ENCODE measurements at places on chromosomes 5 and 9. TPM values are rescaled to one million over a fixed set of nuclear protein-coding genes. Genes with fewer than 3 reads are reported as not detected.

The GMCL2 gene
- total RNA-seq: not detected

The PCDHB4 gene
- 2.5 TPM for total RNA-seq

The OR1L8 gene
- total RNA-seq: not detected

The GFPT2 gene
- total RNA-seq: 15.9 TPM

The TERT gene
- total RNA-seq: not detected

The TICAM2 gene
- total RNA-seq: not detected

The GRIN1 gene
- total RNA-seq: not detected

The PCDHB12 gene
- total RNA-seq: 1.1 TPM

The SLC23A1 gene
- total RNA-seq: 19.6 TPM

The QRFP gene
- not detected for total RNA-seq

The OR1L4 gene
- total RNA-seq: not detected

The CCDC180 gene
- 2.3 TPM for total RNA-seq

DNA sequence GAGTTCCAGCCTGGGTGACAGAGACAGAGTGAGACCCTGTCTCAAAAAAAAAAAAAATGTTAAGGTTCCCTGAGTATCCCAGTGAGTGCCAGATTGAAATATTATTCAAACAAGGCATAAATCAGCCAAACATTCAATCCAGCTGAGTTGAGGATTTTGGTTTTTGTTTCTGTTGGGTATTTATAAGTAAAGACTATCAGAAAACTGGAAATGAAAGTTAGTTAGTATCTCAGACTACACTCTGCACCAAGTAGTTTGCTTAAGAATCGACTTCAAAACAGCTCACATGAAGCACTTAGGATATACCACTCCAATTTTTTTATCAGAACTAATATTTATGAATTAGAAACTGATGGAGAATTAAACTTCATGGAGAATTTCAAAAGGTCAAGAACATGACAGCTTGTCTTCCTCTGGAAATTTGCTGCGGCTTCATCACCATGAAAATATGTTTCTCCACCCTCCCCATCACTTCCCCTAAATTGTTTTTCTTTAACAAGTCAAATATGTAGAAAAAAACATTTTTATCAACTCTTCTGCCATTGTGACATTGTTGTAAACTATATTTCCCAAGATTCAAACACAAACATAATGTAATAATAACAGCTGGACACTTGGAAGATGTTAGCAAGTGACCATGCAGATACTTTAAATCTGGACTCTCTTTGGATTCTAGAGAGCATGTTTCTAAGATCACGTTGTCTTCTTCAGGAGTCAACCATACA is 110.0 kb upstream of the PTGER4 start:
- no peak for DNase-seq
- H3K36me3 ChIP-seq: no peaks in the 10 kb centered on the region
- H3K4me1 ChIP-seq: no peaks in the 10 kb centered on the region

GRCh38 chr5:41403846-41404245 is 106.6 kb downstream of the PLCXD3 start:
- H3K4me1 ChIP-seq: peaks cover 1% of the 10 kb centered on the region
- H3K27ac ChIP-seq: no peak overlapping the region
- no peak for DNase-seq
- no peak overlapping the region for H3K4me3 ChIP-seq

GRCh38 chr5:41406424-41406823 is 104.0 kb downstream of the PLCXD3 start:
- H3K27ac ChIP-seq: peak overlapping the region; percentile 59
- peak; percentile 33 for DNase-seq
- no peak overlapping the region for H3K4me3 ChIP-seq
- H3K27me3 ChIP-seq: no peaks in the 10 kb centered on the region

DNA sequence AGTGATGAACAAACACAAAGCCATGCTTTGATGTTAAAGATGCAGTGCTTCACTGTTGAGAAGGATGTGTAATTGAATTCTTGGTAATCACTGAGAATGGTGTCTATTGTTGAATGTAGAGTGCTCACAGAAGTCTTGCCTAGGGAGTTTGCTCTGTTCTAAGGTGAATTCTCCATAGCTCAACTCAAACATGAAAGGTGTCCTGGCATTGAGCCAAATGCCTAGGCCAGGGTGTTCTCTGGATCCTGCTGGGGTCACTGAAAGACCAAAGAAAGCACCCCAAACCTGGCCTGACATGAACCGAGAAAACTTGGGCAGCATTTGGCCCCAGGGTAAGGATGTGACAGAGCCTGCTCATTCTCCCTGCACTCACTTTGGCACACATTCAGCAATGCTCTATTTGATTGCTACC is 217.3 kb downstream of the ARL15 start:
- no peaks in the 10 kb centered on the region for H3K4me1 ChIP-seq
- H3K27me3 ChIP-seq: no peaks in the 10 kb centered on the region
- no peak overlapping the region for H3K27ac ChIP-seq
- no peak overlapping the region for H3K4me3 ChIP-seq
- DNase-seq: no peak

DNA sequence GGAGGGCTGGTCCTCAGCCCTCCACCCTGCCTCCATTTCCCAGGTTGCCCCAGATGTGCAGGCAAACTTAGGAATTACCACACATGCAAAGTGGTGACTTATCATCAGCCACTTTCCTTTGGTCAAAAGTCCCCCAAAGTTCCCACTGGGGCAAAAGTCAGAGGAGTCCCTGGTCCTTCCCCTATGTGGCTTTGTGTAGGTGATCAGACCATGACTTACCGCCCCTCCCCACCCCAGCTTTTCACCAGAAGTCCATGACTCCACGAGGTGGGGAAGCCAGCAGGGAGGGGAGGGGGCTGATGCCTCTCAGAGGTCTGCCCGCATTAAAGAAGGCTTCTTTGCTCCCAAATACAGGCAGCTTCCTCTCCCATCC is 5.8 kb downstream of the TRAF1 start:
- DNase-seq: no peak
- no peaks in the 10 kb centered on the region for H3K27me3 ChIP-seq
- peaks cover 54% of the 10 kb centered on the region for H3K4me1 ChIP-seq
- H3K36me3 ChIP-seq: no peaks in the 10 kb centered on the region

- H3K4me1 ChIP-seq: peaks cover 25% of the 10 kb centered on the region
- H3K27ac ChIP-seq: peak overlapping the region; percentile 86
- H3K27me3 ChIP-seq: no peaks in the 10 kb centered on the region
- H3K4me3 ChIP-seq: no peak overlapping the region
- no peak for DNase-seq
These were observed 9.2 kb upstream of the PHYHD1 start for GRCh38 chr9:128911529-128912035.

- H3K27me3 ChIP-seq: no peaks in the 10 kb centered on the region
- DNase-seq: no peak
- H3K27ac ChIP-seq: no peak overlapping the region
- no peaks in the 10 kb centered on the region for H3K36me3 ChIP-seq
- no peak overlapping the region for H3K4me3 ChIP-seq
These were observed 28.1 kb downstream of the CPEB4 start for GRCh38 chr5:173916233-173916632.

DNA sequence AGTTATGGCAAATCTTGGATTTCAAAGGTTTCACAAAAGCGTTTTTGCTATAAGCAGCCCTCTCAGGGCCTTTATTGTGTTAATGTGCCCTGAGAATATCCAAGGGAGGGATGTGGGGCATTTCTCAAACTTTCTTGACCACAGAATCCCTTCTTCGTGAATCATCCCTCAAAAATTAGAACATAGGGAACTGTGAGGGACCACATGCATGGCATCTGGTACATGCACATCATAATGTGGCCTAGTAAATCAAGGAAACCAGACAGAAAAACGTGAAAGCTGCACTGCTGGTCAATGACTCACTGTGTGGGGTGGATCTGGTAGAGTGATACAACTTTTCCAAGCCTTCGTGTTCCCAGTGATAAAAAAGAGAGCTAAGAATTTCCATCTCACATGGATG is 22.4 kb downstream of the DDX31 start:
- H3K4me3 ChIP-seq: no peak overlapping the region
- peak; percentile 66 for DNase-seq
- no peaks in the 10 kb centered on the region for H3K27me3 ChIP-seq
- no peaks in the 10 kb centered on the region for H3K36me3 ChIP-seq
- peak overlapping the region; percentile 81 for H3K27ac ChIP-seq

- H3K27ac ChIP-seq: peak overlapping the region; percentile 78
- peaks cover 14% of the 10 kb centered on the region for H3K4me1 ChIP-seq
- H3K27me3 ChIP-seq: no peaks in the 10 kb centered on the region
- no peaks in the 10 kb centered on the region for H3K36me3 ChIP-seq
- peak; percentile 46 for DNase-seq
These were observed 157.0 kb upstream of the RAI14 start for GRCh38 chr5:34499001-34499734.

- H3K27me3 ChIP-seq: no peaks in the 10 kb centered on the region
- no peaks in the 10 kb centered on the region for H3K4me1 ChIP-seq
- H3K27ac ChIP-seq: no peak overlapping the region
- H3K4me3 ChIP-seq: no peak overlapping the region
- no peak for DNase-seq
- H3K36me3 ChIP-seq: no peaks in the 10 kb centered on the region
These were observed 192.4 kb upstream of the PUM3 start for GRCh38 chr9:3036333-3036700.

DNA sequence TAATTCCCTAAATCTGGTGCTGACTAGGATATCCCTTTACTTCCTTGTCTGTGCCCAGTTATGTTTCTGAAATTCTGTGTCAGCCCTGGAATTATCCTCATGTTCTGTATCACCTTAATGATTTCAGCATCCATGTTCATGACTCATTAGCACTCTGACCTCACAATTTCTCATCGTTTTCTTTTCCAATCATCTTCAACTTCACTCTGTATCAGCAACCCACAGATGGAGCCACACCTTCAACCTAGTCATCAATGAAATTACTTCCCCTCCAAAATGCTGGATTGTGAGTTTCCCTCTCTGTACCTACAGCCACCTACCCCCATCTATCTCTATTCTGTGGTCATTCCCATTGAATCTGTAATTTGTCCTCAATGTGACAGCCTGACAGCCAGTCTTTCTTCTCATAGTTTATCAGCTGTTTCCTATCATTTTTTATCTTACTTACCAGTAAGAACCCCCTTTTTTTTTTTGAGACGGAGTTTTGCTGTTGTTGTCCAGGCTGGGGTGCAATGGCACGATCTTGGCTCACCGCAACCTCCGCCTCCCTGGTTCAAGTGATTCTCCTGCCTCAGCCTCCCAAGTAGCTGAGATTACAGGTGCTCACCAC is 3.1 kb upstream of the IL6ST start:
- no peaks in the 10 kb centered on the region for H3K36me3 ChIP-seq
- no peaks in the 10 kb centered on the region for H3K27me3 ChIP-seq
- peaks cover 13% of the 10 kb centered on the region for H3K4me1 ChIP-seq
- no peak overlapping the region for H3K4me3 ChIP-seq
- peak; percentile 28 for DNase-seq
- H3K27ac ChIP-seq: peak overlapping the region; percentile 73

- H3K4me3 ChIP-seq: no peak overlapping the region
- no peaks in the 10 kb centered on the region for H3K27me3 ChIP-seq
- H3K27ac ChIP-seq: no peak overlapping the region
These were observed 199.9 kb downstream of the PTTG1 start for GRCh38 chr5:160621526-160621925.

- H3K36me3 ChIP-seq: no peaks in the 10 kb centered on the region
- H3K27me3 ChIP-seq: no peaks in the 10 kb centered on the region
- H3K4me3 ChIP-seq: no peak overlapping the region
- no peaks in the 10 kb centered on the region for H3K4me1 ChIP-seq
These were observed 467.5 kb downstream of the EFNA5 start for GRCh38 chr5:107203243-107203642.

DNA sequence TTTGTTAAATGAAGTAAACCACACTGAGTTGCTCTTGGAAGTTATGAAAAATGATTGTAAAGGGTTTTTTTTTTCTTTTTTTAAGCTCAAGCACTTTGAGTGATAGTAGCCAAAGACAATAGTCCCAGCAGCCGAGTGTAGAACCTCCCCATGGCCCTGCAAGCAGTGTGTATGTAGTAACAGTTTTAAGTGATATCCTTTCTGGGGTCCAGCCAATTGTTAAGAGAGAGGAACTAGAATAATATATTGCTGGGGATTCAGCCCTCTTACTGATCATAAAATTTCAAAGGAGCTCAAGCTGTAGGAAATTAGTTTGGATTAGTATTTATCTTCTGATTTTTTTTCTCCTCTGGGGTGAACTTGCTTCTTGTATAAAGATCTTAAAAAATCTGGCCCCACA is 43.2 kb downstream of the NPR3 start:
- no peaks in the 10 kb centered on the region for H3K27me3 ChIP-seq
- H3K4me3 ChIP-seq: no peak overlapping the region
- no peak for DNase-seq
- no peaks in the 10 kb centered on the region for H3K4me1 ChIP-seq
- no peaks in the 10 kb centered on the region for H3K36me3 ChIP-seq
- no peak overlapping the region for H3K27ac ChIP-seq

- no peak for DNase-seq
- no peak overlapping the region for H3K4me3 ChIP-seq
- H3K27me3 ChIP-seq: no peaks in the 10 kb centered on the region
- peaks cover 41% of the 10 kb centered on the region for H3K4me1 ChIP-seq
These were observed 21.7 kb downstream of the FAM163B start for GRCh38 chr9:133587466-133587865.

DNA sequence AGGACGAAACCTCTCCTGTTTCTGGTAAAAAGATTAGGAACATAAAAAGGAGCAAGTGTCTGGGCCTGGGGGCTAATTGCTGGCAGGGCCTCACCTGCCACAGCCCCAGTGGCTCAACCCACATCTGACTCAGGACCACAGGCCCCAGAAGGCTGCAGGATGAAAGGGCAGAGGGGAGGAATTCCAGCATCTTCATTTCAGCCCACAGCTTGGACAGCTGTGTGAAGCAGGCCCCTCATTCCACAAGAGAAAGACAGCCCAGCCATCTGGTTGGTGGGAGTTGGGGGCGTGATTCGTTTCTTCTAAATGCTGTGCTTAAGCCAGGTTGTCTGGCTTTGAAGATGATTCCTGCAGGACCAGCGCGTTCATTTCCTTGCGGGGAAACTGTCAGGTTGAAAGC is 29.1 kb downstream of the NKX2-5 start:
- H3K27ac ChIP-seq: no peak overlapping the region
- DNase-seq: no peak
- no peaks in the 10 kb centered on the region for H3K36me3 ChIP-seq
- H3K4me3 ChIP-seq: no peak overlapping the region
- H3K27me3 ChIP-seq: peaks cover 23% of the 10 kb centered on the region

- no peaks in the 10 kb centered on the region for H3K36me3 ChIP-seq
- no peaks in the 10 kb centered on the region for H3K27me3 ChIP-seq
- no peaks in the 10 kb centered on the region for H3K4me1 ChIP-seq
- no peak overlapping the region for H3K27ac ChIP-seq
- DNase-seq: no peak
- H3K4me3 ChIP-seq: no peak overlapping the region
These were observed 174.0 kb downstream of the TMC1 start for GRCh38 chr9:72695365-72695764.

DNA sequence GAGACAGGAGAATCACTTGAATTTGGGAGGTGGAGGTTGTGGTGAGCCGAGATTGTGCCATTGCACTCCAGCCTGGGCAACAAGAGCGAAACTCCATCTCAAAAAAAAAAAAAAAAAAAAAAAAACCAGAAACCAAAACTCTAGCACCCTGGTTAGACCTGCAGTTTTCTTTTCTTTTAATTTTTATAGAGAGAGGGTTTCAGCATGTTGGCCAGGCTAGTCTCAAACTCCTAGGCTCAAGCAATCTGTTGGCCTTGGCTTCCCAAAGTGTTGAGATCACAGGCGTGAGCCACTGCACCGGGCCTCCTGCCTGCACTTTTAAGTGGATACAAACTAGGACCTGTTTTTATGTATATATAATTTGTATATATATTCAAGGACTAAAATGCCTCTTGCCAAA is 12.9 kb upstream of the MTMR12 start:
- DNase-seq: no peak
- no peaks in the 10 kb centered on the region for H3K27me3 ChIP-seq
- no peak overlapping the region for H3K4me3 ChIP-seq

Data from hepatocyte (in vitro differentiated cells).